Left colon (tissue), 2 donors: ENCODE measurements at places on chromosomes 13 and 19. TPM values are rescaled to one million over a fixed set of nuclear protein-coding genes. Genes with fewer than 3 reads are reported as not detected.

GRCh38 chr13:44573790-44574465, 2.2 kb downstream of the TSC22D1 start:
- no peak for DNase-seq

DNA sequence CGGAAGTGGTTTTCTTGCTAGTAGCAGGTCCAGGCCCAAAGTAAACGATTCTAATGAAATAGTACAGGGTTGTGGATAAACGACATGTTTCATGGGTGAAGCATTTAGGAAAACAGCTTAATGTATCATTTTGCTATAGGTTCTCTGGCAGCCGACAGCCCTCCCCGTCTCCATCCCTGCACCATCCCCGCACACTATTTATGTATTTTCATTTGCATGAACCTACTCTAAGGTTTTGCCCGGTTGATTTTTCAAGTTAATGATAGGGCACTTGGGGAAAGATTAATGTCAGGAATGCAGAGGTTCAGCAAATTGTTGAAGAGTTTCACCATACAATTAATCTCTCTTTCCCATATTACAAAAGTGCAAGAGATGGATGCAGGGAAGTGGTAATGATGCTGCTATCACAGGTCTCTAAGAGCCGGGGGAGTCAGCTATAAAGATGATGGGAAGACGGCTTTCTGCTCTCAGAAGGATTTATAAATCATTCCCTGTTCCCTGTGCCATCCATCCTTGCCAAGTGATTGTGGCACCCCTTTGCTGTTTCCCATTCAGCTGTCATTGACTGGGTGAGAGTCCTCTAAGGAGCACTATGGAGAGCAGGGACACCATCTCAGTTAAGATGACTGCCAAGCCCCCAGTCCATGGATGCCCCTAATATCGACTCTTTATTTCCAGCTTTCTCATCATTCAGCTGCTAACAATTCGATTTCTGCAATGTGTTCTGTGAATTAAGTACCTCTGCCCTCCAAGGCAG, 186.3 kb downstream of the IRS2 start:
- DNase-seq: no peak

DNA sequence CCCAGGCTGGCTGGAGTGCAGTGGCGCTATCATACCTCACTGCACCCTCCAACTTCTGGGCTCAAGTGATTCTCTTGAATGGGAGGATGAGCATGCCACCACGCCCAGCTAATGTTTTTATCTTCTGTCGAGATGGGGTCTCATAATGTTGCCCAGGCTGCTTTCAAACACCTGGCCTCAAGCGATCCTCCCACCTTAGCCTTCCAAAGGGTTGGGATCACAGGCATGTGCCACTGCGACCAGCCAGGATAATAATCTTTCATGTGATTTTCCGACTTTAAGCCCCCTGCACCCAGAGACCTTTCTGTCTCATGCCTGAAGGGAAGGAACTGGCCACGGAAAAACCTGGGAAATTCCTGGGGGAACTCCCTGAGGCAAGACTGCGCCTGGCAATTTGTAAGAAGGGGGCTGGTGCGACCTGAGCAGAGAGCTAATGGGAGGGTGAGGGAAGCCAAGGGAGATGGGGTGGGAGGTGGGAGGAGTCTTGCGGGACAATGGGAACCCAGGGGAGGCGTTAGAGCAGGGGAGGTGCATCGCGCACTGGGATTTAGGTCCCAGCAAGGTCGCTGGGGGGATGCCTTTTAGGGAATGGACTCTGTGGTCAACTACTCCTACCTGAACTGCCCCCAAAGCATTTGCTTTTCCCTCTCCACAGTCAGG, 1.2 kb upstream of the CCDC124 start:
- no peak for DNase-seq

DNA sequence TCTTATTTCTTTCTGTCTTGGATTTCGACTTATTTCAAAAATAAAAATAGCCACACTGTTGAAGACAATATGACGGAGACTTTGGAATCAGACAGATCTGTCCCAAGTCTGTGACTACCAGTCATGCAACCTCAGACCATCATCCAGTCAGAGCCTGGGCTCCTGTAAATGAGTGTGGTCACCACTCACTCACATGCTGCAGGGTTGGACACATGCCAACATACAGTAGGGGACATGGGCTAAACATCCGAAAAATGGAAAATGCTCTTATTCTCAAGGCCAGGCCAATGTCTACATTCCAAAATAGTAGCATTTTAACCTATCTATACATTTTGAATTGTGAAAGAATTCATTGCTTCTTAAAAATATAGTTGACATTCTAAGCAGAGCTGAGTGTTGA, 75.5 kb upstream of the EDNRB start:
- no peak for DNase-seq

GRCh38 chr13:24097064-24097463, 63.5 kb upstream of the SPATA13 start:
- no peak for DNase-seq

GRCh38 chr13:74820809-74821208, 661.2 kb downstream of the TBC1D4 start:
- DNase-seq: no peak

- no peak for DNase-seq
Measured at GRCh38 chr19:33236696-33237390, 11.2 kb upstream of the SLC7A10 start.

- no peak for DNase-seq
Measured at GRCh38 chr13:35365883-35366282, 110.6 kb downstream of the MAB21L1 start.

- DNase-seq: no peak
Measured at GRCh38 chr19:2170219-2170618, 6.5 kb downstream of the DOT1L start.

DNA sequence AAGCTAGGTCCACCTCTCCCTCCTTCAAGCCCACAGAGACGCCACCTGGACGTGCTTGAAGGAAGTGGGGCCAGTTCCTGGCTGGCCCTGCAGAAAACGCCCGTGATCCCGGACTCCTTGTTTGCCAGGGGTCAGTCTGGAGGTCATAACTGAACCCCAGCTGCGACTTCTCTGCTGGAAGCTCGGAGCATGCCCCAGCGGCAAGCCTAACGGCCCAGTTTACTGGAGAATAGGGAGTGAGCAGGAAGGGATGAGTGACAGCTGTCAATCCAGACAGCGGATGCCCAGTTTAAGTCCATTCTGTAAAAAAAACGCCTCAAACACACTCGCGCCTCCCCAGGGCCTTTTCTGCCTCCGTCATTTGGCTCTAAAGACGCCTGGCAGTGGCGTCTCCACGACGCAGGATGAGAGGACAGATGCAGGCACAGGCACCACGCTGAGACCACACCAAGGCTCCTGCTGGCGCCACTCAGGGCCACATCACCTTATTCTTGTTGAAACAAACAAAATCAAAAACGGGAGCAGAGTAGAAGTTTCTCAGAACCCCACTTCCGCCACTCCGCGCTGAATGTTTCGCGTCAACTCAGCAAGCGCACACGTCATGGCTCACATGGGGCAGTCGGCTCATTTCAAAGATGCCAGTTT, 57.6 kb downstream of the RASA3 start:
- peak; percentile 18 for DNase-seq

DNA sequence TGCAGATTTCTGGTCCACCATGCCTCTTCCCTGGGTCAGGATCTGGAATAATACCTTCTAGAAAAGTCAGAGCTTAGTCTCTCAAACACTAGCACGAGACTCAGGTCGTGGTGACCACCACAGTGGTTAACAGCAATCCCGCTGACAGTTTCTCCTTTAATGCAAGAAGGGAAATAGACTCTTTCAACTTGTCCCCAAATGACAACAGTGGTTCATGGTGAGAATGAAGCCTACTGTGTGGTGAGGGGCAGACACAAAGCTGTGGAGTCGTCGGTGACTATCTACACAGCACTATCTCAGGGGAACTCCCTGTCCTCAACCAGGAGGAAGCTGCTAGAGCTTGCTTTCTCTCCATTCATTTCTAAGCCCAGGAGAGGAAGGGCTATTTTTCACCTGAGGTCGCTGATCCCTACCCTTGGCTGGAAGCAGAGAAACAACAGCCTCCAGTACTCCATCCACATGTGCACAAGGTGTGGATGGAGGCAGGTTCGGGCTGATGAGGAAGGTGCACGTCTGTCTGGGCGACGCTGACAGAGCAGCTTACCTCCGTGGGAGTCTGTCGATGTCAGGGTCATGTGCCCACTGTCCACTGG, 72.4 kb downstream of the STK24 start:
- DNase-seq: no peak

Gene EEF1AKMT1
- 3.5 TPM for total RNA-seq

DNA sequence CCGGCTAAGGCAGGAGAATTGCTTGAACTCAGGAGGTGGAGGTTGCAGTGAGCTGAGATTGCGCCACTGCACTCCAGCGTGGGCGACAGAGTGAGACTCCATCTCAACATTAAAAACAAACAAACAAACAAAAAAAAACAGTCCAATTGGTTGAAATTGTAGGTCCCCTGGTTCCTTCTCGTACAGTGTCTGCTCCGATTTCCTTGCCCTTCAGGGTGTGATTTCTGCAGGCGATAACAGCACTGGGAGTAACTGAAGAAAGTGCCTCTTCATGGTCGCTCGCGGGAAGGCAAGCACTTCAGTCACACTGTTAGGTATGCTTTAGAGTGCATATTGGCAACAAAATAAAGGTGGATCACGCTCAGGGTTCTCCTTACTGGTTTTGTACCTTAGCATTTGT, 39.7 kb downstream of the TPT1 start:
- DNase-seq: no peak

DNA sequence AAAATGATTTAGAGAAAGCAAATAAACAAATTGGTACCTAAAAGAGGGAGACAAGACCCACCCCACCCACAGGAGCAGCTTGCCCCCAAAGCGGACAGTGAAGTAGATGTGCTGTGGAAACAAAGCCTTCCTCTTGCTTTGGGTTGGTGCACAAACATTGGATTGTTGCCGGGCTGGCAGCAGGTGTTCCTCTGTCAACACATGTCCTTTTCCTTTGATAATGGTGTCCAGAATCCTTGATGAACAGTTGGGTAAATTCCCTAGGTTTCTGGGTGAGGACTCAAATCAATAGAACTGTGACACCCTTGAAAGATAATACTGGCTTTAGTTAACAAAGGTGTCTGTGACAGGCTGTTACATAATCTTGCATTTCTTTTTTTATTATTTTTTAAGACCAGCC, 311.8 kb downstream of the SPRY2 start:
- DNase-seq: peak; percentile 26

DNA sequence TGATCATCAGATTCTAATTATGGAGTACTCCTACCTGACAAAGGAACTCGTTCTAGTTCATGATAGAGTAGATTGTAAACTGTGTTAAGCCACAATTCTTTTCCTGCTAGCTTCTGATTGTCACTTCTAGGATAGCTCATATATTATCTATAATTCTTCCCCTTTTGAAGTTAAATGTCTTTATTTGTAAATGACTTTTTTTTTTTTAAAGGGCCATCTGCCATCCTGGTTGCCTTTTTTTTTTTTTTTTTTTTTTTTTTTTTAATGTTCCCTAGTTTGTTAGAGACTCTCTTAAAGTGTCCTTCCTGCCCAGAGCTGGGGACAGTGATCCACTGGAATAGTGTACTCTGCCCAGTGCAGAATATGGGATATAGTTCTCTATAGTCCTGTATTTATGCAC, 4.3 kb downstream of the CHAMP1 start:
- DNase-seq: no peak

GRCh38 chr13:28817204-28817603, 2.9 kb upstream of the MTUS2 start:
- no peak for DNase-seq

DNA sequence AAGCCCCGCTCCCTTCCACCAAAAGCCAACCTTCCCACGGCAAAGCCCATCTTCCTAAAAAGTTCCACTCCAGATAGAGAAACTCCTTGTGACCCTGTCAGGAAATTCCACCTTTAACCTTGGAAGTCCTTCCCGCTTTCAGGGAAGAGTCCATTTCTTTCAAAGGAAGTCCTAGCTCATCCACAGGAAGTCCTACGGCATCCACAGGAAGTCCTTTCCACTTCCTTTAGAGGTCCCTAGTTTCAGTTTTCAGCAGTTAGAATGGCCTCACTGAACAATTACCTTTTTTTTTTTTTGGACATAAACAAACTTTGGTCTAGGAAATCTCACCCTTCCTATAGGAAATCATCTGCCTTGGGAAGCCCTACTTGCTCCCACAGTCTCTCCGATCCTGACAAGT, 31.7 kb downstream of the TRPM4 start:
- DNase-seq: no peak

DNA sequence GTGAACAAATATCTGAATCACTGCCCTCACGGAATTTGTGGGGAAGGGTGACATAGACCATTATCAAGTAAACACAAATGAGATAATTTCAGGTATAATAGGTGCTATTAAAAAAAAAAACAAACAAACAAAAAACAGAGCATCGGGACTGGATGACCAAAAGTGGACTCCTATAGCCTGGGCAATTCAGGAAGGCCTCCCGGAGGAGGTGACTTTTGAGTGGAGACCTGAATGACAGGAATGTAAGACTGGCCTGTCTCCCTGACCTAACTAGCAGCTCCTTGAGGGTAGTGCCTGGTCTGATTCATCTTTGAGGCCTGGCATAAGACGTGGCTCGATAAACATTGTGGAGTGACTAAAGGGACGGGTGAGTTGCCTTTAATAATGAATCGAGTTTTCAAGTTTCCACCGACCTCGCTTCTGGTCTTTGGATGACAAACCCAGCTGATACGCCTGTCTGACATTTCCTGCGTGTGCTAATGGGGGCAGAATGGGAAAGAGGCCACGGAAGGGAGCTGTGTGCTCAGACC, 6.8 kb downstream of the KLK10 start:
- no peak for DNase-seq

Gene CARS2
- 38.4 TPM for total RNA-seq

Gene KCNN1
- total RNA-seq: 0.14 TPM

GRCh38 chr13:113832631-113833030, 31.2 kb downstream of the GAS6 start:
- DNase-seq: no peak

- no peak for DNase-seq
Measured at GRCh38 chr13:52421216-52421615, 15.2 kb upstream of the THSD1 start.

Gene LRFN3
- total RNA-seq: 12.5 TPM

GRCh38 chr13:45705918-45706317, 3.8 kb downstream of the CBY2 start:
- DNase-seq: no peak
